ENCODE measurements at places on chromosomes 3 and 15. TPM values are rescaled to one million over a fixed set of nuclear protein-coding genes. Genes with fewer than 3 reads are reported as not detected.

DNA sequence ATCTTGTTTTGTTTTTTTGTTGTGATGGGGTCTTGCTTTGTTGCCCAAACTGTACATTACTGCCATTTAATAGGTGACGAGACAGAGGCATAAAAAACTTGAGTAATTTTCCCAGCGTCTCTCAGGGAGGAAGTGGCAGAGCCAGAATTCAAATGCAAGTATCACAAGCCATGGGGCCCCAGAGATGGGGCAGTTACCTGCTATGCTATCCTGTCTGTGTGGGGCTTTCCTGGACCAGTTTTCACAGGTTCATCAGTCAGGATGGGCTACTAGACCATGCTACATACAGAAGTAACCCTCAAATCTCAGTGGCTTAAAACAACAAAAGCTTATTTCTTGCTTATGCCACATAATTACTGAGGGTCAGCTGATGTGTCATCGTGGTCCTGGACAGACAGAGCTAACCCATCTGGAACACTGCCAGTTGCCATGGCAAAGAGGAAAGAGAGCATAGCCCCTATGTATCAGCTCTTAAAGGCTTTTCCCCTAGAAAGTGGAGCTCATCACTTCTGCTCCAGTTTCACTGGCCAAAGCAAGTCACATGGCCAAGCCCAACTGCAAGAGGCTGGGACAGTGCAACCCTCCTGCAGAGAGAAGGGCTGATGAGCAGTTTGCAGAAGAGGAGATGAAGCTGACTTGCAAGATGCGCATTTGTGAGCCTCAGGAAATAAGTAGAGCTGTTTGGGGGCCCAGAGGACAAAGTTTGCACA is 31.7 kb upstream of the SYNM start:
- no peak for DNase-seq
- no peak overlapping the region for H3K27ac ChIP-seq
- H3K4me1 ChIP-seq = no peaks in the 10 kb centered on the region
- H3K27me3 ChIP-seq = no peaks in the 10 kb centered on the region

DNA sequence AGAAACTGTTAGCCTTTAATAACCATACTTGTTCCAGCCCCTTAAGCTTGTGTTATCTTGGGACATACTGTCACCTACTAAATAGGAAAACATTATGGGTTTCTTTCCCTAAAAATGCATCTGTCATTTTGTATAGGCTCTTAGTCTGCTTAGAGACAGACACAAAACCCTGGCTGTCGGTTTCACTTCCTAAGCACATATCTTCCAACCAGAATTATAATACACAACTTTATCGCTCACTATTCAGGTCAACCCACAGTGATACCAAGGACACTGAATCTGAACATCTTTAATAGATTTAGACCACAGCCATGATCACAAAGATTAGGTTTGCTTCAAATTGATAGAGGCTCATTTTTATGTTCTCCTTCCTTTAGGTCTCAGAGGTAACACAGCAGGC is 111.8 kb downstream of the CFAP20DC start:
- no peaks in the 10 kb centered on the region for H3K36me3 ChIP-seq
- H3K27ac ChIP-seq = no peak overlapping the region
- no peak overlapping the region for H3K4me3 ChIP-seq
- H3K4me1 ChIP-seq = no peaks in the 10 kb centered on the region
- no peaks in the 10 kb centered on the region for H3K27me3 ChIP-seq

The NR2F2 gene
- 72.1 TPM for total RNA-seq

- no peak for DNase-seq
- H3K27ac ChIP-seq = no peak overlapping the region
- H3K36me3 ChIP-seq = no peaks in the 10 kb centered on the region
- H3K27me3 ChIP-seq = no peaks in the 10 kb centered on the region
- H3K4me1 ChIP-seq = no peaks in the 10 kb centered on the region
These were observed 142.4 kb downstream of the EPHB1 start for GRCh38 chr3:134937256-134938028.

The PLSCR5 gene
- total RNA-seq = not detected

The IL17RB gene
- not detected for total RNA-seq

The PLA2G4E gene
- not detected for total RNA-seq

The MGA gene
- total RNA-seq = 31.8 TPM

- H3K36me3 ChIP-seq = no peaks in the 10 kb centered on the region
- no peaks in the 10 kb centered on the region for H3K27me3 ChIP-seq
- no peak overlapping the region for H3K4me3 ChIP-seq
These were observed 307.5 kb downstream of the EDEM1 start for GRCh38 chr3:5494905-5495519.

The ACSBG1 gene
- total RNA-seq = 0.48 TPM

- H3K4me1 ChIP-seq = no peaks in the 10 kb centered on the region
- no peak overlapping the region for H3K27ac ChIP-seq
- H3K4me3 ChIP-seq = no peak overlapping the region
- no peaks in the 10 kb centered on the region for H3K27me3 ChIP-seq
- DNase-seq = no peak
These were observed 12.9 kb downstream of the LRRC2 start for GRCh38 chr3:46553154-46553553.

DNA sequence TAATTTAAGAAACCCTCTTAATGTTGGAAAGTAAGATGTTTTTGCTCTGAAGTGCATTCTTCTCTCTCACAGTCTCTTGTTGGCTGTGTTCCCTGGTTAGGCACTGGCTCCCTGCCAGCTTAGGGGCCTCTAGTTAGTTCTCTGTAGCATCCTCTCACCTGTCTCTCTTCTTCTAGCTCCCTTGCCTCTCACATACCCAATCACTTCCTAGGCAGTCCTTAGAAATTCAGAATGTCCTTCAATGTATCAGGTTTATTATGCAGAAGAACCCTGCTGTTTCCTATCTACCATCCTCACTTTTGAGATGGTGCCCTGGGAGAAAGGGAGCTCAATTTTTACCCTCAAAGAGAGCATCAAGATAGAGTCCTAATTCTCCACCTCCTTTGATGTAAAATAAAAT is 36.2 kb upstream of the CPNE4 start:
- no peak overlapping the region for H3K27ac ChIP-seq
- H3K27me3 ChIP-seq = no peaks in the 10 kb centered on the region
- no peaks in the 10 kb centered on the region for H3K4me1 ChIP-seq
- DNase-seq = no peak

DNA sequence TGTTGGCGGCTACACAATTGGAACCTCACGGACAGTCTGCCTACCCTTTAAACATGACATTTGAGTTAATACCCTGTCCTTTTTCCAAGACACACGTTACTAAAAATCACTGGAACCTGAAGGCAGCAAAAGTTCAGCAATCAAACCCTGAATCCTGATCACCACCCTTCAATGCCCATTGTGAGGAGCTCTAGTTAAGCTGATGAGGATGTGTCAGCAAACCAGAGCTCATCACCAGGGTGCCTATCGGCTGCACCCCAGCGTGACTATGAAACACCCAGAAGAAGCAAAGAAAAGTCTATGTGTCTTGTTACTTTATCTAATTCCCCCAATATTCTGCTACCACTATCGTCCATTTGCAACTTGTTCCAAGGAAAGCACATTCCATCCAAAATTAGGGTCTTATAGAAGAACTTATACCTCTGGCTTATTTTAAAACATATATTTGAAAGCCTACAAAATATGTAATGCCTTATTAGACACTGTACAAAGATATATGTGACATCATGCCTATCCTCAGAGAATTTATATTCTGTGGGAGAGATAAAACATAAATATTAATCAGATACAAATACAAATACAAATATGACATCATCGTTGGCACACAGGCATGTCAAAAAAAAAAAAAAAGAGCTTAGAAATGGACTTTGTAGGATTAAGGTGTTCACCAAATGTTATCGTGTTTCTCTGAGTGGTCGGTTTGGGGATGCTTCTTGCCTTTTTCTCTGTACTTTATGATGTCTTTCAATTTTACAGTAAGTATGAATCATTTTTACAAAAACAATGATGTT is 219.7 kb upstream of the SETMAR start:
- H3K27me3 ChIP-seq = no peaks in the 10 kb centered on the region
- H3K4me1 ChIP-seq = no peaks in the 10 kb centered on the region
- no peak overlapping the region for H3K27ac ChIP-seq
- H3K4me3 ChIP-seq = no peak overlapping the region

- no peak overlapping the region for H3K4me3 ChIP-seq
- no peak overlapping the region for H3K27ac ChIP-seq
- H3K27me3 ChIP-seq = no peaks in the 10 kb centered on the region
- peaks cover 3% of the 10 kb centered on the region for H3K4me1 ChIP-seq
- no peak for DNase-seq
These were observed 8.8 kb downstream of the IL1RAP start for GRCh38 chr3:190522621-190523222.

- no peaks in the 10 kb centered on the region for H3K36me3 ChIP-seq
- DNase-seq = no peak
- H3K27ac ChIP-seq = no peak overlapping the region
- H3K27me3 ChIP-seq = no peaks in the 10 kb centered on the region
These were observed 69.2 kb downstream of the DAPK2 start for GRCh38 chr15:63977119-63977518.

Data from PC-9 (cell line).